ENCODE measurements at places on chromosomes 6 and 20.

DNA sequence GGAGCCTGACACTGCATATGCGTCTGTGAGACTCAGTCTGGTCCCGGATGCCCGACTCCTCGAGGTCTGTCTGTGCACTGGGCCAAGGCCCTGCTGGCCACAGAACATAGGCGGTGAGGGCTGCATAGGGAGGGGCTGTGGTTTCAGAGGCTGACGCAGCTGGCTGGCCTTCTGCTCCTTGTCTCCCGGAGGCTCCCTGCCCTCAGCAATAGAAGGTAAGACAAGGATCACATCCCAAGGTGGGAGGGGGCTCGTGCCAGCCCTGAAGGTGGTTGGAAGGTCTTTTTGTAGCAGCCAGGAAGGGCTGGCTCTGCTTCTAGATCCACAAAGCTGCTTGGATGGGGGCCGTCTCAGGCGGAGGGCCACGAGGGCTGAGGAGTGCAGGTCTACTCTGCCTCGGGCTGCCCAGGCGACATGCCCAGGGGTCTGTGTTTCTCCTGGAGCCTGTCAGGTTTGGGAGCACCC, 239.8 kb upstream of the SULF2 start:
- DNase-seq, result peak; percentile 31

- DNase-seq, result no peak
These were observed 55.7 kb upstream of the PHACTR2 start for GRCh38 chr6:143621876-143622605.

DNA sequence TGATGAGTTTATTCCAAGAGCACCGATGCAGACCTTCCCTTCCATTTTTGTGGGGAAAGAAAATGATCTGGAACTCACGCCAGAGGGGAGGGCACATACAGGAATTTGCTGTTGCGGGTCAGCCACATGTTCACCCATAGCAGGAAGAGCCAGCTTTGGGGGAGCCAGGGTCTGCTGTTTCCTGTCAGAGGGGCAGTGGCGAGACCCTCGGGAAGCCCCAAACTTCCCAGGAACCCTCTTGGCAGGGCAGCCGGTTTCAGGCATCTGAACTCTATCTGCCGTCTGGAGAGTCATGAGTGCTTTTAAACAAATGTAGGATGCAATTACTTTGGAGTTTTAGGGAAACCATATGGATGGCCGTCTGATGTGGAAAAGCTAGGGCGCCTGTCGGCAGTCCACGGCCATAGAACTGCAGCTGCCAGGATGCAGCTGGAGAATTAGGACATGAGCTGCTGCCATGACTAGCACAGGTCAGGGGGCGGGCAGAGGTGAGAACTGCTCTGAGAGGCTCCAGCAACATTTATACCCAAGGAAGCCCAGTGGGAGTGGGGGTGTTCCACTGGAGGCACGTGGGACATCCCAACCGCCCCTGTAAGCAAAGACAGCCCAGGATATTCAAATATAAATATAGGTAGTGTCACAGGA, 14.8 kb upstream of the SERPINB9 start:
- DNase-seq, result no peak

- no peak for DNase-seq
These were observed 15.8 kb upstream of the FOXC1 start for GRCh38 chr6:1593958-1594314.

DNA sequence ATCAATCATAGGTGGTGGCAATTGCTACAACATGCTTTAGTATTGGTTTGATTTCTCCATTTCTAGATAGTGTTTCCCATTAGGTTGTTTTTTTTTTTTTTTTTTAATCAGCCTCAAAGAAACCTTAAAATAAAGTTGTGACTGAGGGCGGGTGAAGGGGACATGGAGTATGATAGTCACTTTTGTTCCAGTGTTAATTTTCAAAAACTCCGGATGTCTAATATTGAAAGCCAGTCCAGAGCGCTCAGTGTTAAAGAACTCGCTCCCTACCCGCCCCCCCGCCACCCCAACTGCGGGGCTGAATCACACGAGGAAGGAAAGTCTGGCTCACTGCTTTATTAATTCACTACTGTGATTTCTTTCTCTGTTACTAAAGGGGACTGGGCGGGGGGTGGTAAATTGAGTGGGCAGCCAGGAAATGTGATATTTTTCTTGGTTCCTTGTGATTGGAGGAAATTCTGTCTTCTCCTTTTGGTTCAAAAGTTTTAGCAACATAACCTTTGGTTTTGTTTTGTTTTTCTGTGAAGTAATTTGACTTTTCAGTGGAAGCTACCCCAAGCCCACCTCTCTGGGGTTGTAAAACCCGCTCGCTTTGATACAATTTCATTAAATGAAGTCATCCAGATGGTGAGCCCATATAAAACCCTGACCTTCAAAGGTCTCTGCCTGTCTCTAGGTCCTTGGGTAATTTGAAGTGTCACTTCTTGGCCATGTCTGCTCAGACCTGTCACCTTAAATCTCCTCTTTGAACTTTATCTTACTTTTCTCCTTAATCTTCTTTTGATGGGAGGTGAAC, 38.0 kb downstream of the TNFAIP3 start:
- no peak for DNase-seq

DNA sequence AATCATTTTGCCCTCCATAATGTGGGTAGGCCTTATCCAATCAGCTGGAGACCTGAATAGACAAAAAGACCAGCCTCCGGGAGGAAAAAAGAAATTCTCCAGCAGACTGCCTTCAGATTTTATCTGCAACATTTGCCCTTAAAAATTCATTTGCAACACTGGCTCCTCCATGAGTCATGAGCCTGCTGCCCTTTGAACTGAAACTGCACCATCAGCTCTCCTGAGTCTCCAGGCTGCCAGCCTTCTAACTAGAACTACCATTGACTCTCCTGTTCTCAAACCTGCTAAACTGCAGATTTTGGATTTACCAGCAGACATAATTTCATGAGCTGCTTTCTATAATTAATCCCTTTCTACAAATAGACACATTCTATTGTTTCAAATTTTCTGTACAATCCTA, 223.9 kb upstream of the THEMIS start:
- DNase-seq, result no peak

GRCh38 chr6:28135393-28135792, 6.3 kb upstream of the ZKSCAN8 start:
- DNase-seq, result no peak

GRCh38 chr6:119147101-119148053, 68.9 kb upstream of the FAM184A start:
- no peak for DNase-seq

DNA sequence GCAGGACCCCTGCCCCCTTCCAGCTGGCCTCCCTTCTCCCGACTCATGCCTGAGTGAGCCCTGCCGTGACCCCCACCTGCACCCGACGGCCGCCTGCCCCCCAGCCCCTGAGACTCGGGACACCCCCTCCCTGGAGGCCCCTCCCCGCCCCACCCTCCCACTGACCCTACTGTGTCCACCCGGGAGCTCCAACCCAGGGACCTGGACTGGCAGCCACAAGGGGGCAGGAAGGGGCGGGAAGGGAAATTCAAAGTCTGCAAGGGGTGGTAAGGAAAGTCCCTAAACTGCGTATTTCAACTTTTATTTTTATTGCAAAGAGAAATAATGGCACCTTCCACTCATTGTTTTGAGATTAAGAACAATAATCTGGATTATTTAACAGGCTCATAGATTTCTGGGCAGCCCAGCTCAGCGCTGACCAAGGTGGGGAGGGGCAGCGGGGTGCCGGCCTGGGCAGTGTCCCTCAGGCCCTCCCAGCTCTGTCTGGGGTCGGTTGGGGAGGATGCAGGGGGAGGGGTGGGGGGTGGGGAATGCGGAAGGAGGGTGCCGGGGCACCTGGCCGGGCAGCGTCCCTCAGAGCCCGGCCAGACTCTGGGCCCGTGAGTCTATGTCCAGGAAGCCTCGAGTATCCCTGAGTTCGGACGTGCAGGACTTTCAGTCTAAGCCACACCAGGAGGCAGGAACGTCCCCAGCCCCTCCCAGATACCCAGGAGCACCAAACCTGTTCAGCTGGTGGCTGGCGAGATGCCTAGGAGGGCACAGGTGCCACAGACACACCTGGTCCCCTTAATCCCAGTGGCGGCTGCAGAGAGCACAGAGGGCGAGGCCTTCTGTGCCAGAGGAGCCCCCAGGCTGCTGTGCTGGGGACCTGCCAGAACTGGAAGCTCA, 1.3 kb upstream of the PTK6 start:
- DNase-seq, result no peak
